Fibroblast of skin of abdomen (primary cell): ENCODE measurements at places on chromosomes 16 and 17.
A peak's percentile ranks its signal among the peaks of the same experiment; 100 is the strongest.

DNA sequence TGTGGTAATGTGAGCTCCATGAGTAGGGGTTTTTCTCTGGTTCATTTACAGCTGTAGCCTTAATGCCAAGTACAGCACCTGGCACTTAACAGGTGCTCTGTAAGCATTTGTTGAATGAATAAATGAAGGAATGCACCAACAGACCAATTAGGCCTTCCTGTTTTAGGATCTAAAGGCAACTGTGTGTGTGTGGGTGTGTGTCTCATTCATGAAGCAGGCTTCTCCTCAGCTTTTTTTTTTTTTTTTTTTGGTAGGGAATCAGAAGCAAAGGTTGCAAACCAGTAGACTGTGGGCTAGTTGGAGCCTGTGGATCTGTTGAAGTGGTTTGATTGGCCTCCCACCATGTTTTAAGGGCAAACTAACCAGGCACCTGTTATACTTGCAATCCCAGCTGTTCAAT lies 48.1 kb downstream of the HS3ST2 start:
- DNase-seq = no peak

DNA sequence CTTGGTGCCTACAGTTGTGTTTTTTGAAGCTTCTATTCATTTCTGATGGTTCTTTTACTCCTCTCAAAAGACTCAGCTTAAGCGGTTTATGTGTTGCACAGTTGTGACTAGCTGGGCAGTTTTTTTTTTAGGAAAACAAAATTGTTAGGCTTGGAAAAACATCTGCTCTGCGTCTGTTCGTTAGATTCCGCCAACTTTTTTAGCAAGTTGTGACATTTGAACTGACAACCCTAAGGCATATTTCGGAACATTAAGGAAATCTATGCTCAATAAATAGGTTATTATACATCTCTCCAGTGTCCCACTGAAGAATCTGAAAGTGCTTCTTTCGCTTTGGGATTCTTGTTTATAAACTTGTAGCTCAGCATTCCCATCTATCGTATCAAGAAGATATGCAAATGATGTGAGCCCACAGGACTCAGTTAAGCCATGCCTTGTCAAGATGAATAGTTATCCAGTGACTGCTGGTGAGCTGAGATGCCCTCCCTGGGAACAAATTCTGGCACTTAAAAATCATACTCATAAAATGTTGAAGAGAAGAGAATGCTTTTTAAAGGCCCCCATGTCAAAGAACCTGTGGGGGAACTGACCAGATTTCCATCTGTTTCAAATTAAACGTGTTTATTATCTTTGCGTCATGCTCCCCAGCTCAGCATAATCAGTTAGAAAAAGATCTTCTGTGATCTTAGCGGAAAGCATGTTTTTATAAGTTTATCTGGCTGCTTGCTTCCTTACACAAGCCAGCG lies 109.0 kb upstream of the FAM20A start:
- peak; percentile 80 for DNase-seq

- no peak for DNase-seq
Measured at GRCh38 chr17:3693829-3694231, 2.1 kb downstream of the P2RX5 start.

- no peak for DNase-seq
Measured at GRCh38 chr17:20096430-20096829, 87.3 kb downstream of the SPECC1 start.

GRCh38 chr16:76370344-76370743 lies 93.1 kb downstream of the CNTNAP4 start:
- no peak for DNase-seq

DNA sequence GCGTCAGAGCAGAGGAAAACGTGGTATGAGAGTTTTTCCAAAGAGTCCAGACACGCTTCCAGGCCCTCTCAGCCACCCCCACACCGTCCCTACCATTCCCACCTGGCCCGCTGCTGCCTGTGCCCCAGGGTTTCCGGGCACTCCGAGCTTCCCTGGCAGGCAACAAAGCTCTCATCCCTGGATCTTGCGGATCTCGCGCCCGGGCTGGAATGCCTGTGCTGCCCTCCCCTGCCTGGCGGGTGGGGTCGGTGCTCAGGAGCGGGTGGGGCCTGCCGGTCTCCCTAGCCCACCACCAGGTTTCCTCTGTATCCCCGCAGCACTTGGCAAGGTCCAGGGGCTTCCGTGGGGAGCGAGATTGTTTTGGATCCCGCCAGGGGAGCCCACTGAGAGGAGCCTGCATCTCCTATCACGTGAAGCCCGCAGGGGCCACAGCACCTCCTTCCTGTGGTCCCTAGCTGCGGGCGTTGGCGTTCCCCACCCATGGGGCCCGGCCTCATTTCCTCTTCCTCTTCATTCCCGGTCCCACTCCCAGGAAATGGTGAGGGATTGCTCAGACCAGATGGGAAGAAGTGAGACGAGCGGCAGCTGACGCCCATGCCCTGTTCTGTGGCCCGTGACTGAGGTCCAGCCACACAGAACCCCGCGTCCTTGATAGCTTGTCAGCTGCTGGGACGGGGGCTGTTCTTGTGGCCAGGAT lies 11.0 kb downstream of the TBC1D24 start:
- no peak for DNase-seq

DNA sequence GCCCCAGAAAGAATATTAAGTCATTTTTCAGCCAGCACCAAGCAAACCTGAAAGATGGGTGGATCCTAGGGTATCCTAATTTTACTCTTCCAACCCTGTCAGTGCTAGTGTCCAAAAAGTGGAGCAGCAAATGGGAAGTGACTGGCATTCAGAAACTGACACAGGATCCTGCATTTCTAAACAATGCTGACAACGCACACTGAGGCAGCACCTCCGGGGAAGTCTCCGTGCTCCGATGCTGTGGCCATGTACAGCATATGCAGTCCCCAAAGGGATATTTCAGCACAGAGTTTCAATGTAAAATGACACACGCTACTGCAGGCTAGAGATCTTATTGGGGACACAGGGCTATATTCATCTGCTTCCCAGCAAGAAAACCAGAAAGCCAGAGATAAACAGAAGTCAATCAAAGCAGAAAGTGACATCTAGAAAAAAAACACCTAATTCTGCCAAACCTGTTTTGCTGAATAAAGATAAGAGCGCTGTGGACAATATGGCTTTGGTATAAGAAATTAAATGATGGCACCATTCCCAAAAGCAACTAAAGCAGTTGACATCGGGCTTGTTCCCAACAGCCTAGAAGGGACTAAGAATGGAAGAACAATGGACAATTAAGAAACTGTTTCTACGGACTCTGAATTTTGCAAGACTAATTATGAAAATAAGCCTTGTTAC lies 17.3 kb downstream of the XYLT1 start:
- DNase-seq = no peak

- DNase-seq = peak; percentile 24
Measured at GRCh38 chr16:87458424-87458915, 34.4 kb downstream of the ZCCHC14 start.

GRCh38 chr17:65754081-65754480 lies 192.6 kb upstream of the AXIN2 start:
- no peak for DNase-seq

GRCh38 chr17:17701658-17702057 lies 20.4 kb downstream of the RAI1 start:
- DNase-seq = no peak

DNA sequence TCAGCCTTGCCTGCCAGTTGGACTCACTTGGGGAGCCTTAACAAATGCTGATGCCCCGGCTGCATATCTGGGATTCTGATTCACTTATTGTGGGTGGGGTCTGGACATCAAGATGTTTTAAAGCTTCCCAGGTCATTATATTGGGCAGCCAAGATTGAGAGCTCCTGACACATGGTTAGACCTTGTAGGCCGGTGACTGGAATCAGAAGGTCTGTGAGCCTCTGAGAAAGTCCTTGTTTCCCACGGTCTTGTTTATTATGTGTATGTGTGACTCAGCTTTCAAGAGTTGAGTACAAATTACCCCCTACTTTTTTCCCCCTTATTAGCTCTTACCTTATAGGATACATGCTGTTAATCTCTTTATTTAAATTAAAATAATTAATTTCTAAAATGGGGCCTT lies 103.5 kb downstream of the ABCC1 start:
- DNase-seq = no peak

GRCh38 chr17:57402681-57403180 lies 146.4 kb downstream of the MSI2 start:
- no peak for DNase-seq

DNA sequence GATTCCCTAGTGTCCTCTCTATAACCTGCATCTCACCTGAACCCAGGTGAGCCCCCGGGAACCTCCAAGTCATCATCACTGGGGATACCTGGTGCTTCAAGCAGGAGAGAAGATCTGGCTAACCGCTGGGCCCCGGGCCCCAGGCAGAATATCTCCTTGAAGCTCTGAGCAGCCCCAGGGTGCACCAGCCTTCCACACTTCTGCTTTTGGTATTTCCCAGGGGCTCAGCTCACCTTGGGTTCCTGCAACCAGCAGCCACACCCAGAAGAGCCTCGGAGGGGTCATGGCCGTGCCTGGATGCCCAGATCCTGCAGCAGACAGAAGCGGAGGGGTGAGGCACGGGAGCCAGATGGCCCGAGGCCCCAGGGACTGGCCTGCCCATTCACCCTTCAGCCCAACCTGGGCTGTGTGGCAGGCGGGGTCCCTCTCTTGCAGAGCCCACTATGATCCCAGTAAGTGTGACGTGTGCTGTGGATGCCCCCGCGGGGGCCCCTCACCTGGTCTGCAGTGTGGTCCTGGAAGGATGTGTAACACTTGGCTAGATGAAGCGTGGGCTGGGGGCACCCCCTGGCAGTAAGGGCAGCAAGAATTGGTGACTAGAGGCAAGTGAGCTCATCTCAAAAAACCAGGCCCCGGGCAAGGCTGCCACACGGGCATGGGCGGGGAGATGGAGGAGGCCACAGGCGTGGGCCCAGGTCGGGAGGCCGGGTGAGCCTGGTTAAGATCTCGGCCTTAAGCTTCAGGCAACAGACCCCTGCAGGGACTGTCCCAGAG lies 2.6 kb downstream of the LGALS3BP start:
- no peak for DNase-seq

- no peak for DNase-seq
Measured at GRCh38 chr16:79805621-79806020, 205.1 kb upstream of the MAF start.

GRCh38 chr17:70022175-70022574 lies 52.9 kb upstream of the KCNJ16 start:
- no peak for DNase-seq

GRCh38 chr17:64466019-64466735 lies 17.3 kb downstream of the MILR1 start:
- DNase-seq = peak; percentile 11

- DNase-seq = no peak
Measured at GRCh38 chr16:16191493-16192167, 31.7 kb downstream of the ABCC6 start.

GRCh38 chr16:81493755-81494433 lies 49.3 kb downstream of the CMIP start:
- DNase-seq = peak; percentile 84

- DNase-seq = no peak
Measured at GRCh38 chr17:21540502-21540901, 151.8 kb upstream of the KCNJ18 start.

GRCh38 chr17:55171634-55172328 lies 93.0 kb upstream of the HLF start:
- no peak for DNase-seq

DNA sequence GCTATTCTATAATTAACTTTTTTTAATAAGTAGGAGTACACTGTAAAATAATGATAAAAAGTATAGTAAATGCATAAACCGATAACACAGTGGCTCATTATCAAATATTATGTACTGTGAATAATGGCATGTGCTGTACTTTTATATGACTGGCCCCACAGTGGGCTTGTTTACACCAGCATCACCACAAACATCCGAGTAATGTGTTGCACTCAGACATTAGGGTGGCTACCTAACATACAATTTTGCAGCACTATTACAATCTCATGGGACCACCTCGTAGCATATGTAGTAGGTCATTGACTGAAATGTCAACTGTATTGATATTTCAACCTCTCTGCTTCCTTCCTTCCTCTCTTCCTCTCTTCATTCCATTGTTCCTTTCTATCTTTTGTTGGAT lies 51.7 kb downstream of the TBX4 start:
- no peak for DNase-seq

DNA sequence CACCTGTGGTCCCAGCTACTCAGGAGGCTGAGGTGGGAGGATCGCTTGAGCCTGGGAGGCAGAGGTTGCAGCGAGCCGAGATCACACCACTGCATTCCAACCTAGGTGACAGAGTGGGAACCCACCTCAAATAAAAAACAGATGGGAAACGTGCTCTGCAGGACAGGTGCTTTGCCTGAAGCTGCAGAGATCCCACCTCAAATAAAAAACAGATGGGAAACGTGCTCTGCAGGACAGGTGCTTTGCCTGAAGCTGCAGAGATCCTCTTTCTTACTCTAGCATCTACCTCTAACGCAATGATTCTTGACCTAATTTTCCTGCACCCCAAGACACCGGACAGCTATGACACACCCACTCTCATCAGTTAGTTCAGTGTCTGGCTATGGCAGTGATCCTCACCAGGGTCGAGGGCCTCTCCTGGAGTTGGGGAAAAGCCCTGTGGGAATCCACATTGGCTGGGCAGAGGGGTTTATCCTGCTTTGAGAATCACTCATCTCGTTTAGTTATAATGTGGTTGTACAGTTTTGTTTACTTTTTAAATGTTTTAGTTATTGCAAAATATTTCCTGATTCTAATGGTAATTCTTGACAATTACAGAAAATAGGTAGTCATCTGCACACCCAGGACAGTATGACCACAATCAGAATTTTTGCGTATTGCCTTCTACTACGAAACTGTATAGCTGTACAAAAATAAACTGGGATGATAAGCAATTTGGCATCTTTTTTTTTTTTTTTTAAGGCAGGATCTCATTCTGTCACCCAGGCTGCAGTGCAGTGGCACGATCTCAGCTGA lies 11.4 kb downstream of the VPS53 start:
- DNase-seq = no peak

DNA sequence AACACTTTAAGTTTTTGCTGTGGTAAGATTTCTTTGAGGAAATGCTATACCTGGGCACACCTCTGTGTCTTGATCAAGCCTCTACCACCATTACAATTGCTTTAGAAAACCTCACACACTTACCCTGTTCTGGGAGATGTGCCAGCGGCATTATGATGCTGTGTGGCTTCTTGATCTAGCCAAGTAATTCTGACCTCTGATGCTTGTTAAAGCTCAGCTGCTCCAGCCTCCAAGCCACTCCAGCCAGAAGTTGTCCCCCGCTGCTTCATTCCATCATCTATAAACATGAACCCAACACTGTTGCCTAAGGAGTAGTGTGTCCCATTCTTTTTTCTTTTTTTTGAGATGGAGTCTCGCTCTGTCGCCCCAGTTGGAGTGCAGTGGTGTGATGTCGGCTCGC lies 60.1 kb downstream of the CYLD start:
- peak; percentile 10 for DNase-seq

GRCh38 chr17:76452127-76452659 lies 759 bp downstream of the UBE2O start:
- DNase-seq = no peak

DNA sequence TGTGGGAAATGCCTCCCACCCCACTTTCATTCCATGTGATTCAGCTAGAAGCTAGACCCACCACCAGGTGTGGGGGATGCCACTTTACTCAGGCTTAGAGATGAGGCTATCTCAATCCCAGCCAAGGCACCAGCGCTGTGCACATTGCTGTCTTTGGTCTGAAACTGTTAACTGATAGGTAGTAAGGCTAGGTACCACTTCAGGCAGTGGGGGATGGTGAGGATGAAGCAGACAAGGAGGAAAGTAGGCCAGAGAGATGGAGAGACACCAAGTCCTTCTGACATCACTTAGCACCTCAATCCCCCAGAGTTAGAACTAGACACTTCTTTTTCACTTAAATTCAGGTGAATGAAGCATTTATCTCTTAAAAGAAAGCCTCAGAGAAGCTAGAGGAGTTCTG lies 35.8 kb downstream of the ADAMTS18 start:
- no peak for DNase-seq
